ENCODE measurements at places on chromosomes 2 and 18.

DNA sequence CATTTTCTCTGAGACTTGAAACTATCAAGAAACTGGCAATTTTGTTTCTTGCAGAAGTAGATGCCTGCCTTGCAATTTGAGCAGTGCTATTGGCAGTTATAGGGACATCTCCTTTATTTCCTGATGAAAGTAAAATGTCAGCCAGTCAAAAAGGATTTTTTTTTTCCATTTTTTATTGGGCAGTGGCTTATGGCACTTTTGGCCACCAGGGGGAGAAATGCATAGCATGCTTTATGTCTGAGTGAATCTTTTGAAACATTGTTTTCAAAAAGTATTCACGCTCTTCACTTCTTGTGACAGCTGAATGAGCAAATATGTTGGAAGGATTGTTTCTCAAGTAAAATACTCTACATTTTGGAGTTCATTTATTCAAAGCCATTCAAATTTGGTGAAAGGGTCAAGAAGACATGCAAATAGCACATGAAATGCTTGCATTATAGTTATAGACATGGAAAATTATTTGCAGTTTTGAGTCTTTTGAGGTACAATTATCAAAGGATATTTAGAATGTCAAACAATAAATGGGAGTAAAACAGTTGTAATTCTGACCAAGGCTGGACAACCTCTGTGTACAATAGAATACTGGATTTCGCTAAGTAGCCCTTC, 491.0 kb downstream of the CDH2 start:
- DNase-seq = no peak

- no peak for DNase-seq
Observed at GRCh38 chr2:84556190-84556589, 39.9 kb downstream of the DNAH6 start.

DNA sequence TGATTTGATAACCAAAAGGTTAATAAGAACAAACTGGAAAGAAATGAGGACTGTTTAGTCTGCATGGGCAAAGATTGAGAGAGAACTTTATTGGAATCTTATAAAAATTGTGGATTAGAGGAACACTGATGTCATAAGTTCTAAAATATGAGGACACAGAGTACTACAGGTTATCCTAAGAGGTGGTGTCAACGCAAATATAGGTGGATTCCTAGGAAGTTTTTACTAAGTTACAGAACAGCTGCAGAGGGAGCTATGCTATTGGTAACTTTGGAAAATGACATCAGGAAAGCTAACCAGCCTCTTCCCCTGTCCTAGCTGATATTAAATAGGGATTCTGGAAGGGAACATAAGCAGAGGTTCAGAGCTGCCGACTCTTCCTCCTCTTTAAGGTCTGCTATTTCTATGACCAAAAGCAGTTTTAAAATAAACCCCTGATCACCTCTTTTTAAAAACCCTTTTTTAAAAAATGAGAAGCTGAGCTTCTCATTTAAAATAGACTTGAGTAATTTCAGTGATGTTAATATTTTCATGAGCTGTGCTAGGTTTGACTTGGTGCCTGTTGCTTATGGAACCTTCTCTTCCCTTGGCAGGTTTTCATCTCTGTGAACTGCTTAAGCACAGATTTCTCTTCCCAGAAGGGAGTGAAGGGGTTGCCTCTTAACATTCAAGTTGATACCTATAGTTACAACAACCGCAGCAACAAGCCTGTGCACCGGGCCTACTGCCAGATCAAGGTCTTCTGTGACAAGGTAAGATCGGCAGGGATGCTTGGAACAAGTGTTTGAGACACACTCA, 34.2 kb downstream of the GRHL1 start:
- no peak for DNase-seq

GRCh38 chr2:100196786-100197494, 54.5 kb upstream of the AFF3 start:
- no peak for DNase-seq

DNA sequence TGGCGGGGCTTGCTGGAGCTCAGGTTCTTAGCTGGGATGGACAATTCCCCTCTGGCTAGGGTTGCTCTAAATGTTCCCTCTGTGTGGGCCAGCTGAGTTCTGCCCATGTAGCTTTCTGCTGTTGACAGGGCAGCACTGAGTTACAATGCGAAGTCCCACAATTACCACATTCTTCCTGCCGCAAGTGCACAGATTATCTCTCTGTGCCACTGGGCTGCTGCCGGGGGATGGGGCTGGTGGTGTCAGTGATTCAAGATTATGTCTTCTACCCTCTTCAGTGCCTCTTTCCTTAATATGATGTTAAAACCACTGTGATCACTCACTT, 708.1 kb downstream of the SLC4A3 start:
- no peak for DNase-seq

GRCh38 chr2:216426938-216427337, 14.7 kb downstream of the SMARCAL1 start:
- no peak for DNase-seq

- no peak for DNase-seq
Observed at GRCh38 chr2:218009765-218010139, 7.0 kb upstream of the TNS1 start.

DNA sequence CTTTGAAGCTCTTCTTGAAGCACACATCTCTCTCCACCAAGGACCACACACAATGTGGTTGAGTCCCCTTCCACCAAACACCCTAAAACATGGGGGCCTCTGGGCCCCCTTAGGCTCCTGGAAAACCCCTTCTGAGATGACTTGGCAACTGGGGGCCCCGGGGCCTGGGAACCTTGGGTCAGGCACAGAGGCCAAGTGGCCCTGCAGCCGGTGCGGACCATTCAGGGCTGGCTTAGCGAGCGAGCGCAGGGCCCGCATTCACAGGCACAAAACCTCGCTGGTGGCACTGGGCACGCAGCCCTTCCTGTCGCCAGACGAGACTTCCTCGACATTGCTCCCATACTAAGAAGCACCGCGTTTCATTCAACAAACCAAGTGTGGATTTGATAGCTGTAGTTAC, 111.2 kb upstream of the ID2 start:
- no peak for DNase-seq

GRCh38 chr2:129923265-129924091, 56.0 kb upstream of the RAB6C start:
- DNase-seq = no peak

DNA sequence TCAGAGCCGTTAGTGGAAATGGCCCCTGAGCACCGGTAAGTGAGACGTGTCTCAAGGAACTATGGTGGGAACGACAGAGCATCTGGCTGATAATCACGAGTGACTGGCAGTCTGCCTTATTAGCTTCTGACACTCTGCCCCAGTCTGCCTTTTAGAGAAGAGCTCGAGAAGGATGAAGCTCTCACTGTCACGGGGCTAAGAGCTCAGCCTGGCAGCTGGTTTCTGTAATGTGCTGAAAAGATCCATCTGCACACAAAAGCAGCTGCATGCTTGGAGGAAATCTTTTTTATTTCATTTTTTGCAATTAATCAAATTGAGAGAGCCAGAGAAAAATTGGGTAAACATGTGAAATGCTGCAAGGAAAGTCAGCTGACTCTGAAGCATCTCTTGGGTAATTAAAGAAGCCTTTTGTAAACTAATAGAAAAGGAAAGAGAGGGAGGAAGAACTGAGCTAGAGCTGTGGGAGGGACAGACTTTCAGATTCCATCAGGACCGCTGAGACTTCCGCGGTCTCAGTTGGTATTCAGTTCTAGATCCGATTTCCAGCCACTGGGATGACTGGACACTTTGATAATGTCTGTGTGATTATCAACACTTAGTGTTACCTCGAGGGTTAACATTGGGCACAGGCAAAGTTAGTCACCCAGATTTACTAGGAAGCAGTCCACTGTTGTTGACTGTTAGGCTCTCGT, 24.4 kb downstream of the MBP start:
- DNase-seq = no peak

DNA sequence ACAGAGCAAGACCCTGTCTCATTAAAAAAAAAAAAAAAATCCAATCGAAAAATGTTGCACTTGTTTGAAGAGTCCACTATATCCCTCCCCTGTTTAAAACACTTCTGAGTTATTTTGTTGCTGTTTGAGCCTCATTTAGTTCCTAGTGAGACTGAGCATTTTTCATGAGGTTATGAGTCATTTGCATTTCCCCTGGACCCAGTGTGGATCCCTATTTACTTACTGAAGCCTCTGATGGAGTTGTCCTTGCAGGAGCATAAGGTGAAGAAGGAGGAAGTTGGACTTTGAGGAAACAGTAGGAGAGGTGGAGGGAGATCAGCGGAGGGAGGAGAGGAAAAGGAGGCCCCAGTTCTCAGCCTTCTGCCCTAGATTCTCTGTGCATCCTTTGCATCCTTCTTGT, 5.1 kb downstream of the CXCR1 start:
- DNase-seq = no peak

GRCh38 chr2:85547859-85548607, 9.1 kb downstream of the MAT2A start:
- no peak for DNase-seq

DNA sequence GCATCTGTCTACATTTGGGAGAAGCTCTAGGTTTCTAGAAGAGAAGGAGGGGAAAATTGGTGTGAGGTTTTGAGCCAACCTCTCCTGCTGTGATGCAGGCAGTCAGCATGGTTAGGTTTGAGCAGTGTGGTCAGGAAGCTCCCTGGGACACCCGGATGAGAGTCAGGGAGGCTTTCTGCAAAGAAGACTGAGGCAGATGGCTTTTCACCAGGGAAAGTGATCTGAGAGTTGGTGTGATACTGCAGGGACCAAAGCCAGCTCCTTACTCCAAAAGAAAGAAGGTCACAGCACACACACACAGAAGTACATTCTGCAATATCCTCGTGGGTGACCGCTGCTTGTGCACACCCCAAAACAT, 75.8 kb upstream of the BCL11A start:
- no peak for DNase-seq

DNA sequence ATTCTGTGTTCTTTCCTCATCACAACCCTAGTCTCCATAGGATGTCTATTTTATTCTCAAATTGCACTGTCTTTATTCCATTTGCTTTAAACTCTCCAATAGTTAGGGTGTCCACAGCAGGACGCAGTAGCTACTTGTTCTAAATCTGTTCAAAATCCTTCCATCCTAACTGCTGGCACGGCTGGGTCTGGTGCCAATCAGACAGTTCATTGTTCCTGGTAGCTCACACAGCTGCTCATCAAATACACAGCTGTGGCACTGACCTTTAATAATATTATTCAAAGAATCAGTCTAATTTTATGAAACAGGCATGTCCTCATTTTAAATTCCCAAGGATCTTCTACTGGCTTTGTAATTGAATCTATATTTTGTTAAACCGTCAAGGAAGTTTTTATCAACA, 59.7 kb upstream of the TMEFF2 start:
- no peak for DNase-seq

DNA sequence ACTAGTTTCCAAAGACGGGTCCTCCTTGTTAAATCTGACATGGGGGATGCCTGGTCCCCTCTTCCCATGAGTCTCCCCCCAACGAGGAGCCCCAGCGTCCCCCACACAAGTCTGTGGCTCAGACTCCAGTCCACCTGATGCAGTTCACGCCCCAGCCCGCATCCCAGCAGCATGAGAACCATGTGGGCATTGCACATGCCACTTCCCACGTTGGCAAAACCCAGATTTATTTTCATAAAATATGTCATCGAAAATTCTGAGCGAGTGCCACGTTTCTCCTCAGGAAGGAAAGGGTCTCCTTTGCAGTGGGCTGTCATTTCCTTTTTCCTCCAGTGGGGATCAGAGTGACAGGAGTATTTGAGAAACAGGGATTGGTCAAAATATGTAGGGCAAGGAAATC, 45.7 kb upstream of the TPO start:
- no peak for DNase-seq

- no peak for DNase-seq
Observed at GRCh38 chr18:9989481-9989880, 75.7 kb downstream of the VAPA start.

DNA sequence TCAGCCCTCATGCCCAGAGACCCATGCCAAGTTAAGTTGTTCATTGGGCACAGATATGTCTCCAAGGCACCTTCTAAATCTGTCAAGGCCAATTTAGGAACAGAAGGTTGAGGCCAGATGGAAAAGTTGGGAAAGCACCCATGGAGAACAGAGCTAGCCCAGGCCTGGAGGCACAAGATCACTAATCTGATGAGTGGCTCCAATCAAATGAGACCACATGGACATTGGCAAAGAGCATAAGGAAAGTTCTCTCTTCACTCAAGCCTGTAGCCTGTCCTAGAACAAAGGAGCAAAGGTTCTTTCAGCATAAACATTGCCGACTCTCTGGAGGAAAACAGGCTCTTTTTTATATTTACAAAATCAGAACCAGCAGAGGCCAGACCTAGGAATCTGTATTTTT, 154.8 kb downstream of the RNF152 start:
- DNase-seq = no peak

GRCh38 chr2:152134488-152135280, 35.8 kb upstream of the CACNB4 start:
- no peak for DNase-seq

DNA sequence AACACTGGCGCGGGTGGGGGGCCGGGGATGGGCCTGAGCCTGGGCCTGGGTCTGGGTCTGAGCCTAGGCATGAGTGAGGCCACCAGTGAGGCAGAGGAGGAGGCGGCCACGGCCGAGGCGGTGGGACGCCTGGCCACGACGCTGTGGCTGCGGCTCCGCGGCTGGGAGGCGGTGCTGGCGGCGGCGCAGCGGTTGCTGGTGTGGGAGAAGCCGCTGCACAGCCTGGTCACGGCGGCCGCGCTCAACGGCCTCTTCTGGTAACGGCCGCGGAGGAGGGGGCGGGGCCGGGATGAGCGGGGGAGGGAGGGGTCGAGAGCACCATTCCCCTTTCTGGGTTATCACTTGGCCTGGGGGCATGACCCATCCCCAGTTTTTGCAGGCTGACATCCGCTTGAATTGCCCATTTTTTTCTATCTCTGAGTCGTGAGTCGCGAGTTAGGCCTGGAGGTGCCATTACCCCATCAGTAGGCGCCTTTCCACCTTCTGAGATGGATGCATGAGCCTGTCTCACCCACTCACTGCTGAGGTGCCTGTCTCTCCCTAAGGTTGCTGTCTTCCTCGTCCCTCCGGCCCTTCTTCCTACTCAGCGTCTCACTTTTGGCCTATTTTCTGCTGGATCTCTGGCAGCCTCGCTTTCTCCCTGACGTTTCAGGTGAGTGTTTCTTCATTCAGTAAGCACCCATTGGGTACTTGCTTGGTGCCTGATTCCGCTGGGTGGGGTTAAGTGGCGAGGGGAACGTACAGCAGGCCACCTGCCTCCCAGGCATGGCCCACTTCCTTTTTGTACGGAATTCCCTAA, 501 bp downstream of the RETREG2 start:
- DNase-seq = no peak

GRCh38 chr18:74399091-74399887, 57.8 kb downstream of the DIPK1C start:
- DNase-seq = no peak

- no peak for DNase-seq
Observed at GRCh38 chr18:56469582-56469981, 168.8 kb downstream of the TXNL1 start.

- DNase-seq = no peak
Observed at GRCh38 chr18:62713651-62714247, 1.6 kb upstream of the PHLPP1 start.

DNA sequence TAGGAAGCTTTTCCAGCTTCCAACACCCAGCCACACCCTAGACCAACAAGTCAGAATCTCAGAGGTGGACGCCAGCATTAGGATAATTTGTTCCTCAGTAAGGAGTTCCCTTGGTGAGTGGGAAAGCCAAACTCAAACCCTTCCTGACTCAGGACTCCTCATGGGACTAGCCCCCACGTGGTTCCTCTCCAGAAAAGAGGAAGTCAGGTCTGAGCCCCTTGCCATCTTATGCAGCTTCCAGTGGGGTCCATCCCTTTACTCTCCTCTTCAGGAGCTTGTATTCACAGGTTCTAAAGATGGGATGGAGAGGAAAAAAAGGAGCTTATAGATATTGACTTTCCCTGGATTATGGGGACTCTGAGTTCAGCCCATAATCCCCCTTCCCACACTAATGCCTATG, 14.8 kb upstream of the NOTO start:
- no peak for DNase-seq

Data from NCI-H1436 treated with DMSO at 0.1 percent for 48 hours (cell line).